ENCODE measurements at places on chromosomes 1 and 21. TPM values are rescaled to one million over a fixed set of nuclear protein-coding genes. Genes with fewer than 3 reads are reported as not detected.

Gene NBPF10
- 2.2 TPM for total RNA-seq

GRCh38 chr1:91406773-91407389 is 2.2 kb upstream of the HFM1 start:
- H3K27me3 ChIP-seq: peaks cover 61% of the 10 kb centered on the region
- H3K27ac ChIP-seq: no peak overlapping the region

Gene PAPPA2
- 0.08 TPM for total RNA-seq

GRCh38 chr1:214753236-214753852 is 150.3 kb downstream of the CENPF start:
- no peaks in the 10 kb centered on the region for H3K36me3 ChIP-seq
- no peaks in the 10 kb centered on the region for H3K27me3 ChIP-seq
- no peaks in the 10 kb centered on the region for H3K4me1 ChIP-seq
- no peak overlapping the region for H3K4me3 ChIP-seq

GRCh38 chr1:180947901-180948640 is 35.4 kb downstream of the KIAA1614 start:
- H3K4me3 ChIP-seq: no peak overlapping the region
- DNase-seq: no peak
- H3K27ac ChIP-seq: no peak overlapping the region
- H3K4me1 ChIP-seq: no peaks in the 10 kb centered on the region

- H3K36me3 ChIP-seq: no peaks in the 10 kb centered on the region
- no peaks in the 10 kb centered on the region for H3K4me1 ChIP-seq
- no peak for DNase-seq
- H3K4me3 ChIP-seq: no peak overlapping the region
- peaks cover 3% of the 10 kb centered on the region for H3K27me3 ChIP-seq
- no peak overlapping the region for H3K27ac ChIP-seq
These were observed 54.4 kb downstream of the NAV1 start for GRCh38 chr1:201593200-201593921.

Gene CFAP141
- total RNA-seq: not detected

GRCh38 chr1:183218027-183218618 is 32.1 kb downstream of the LAMC2 start:
- no peaks in the 10 kb centered on the region for H3K36me3 ChIP-seq
- no peak overlapping the region for H3K27ac ChIP-seq
- H3K4me1 ChIP-seq: peaks cover 7% of the 10 kb centered on the region

- no peaks in the 10 kb centered on the region for H3K27me3 ChIP-seq
- peak overlapping the region; percentile 70 for H3K27ac ChIP-seq
- H3K36me3 ChIP-seq: peaks cover 11% of the 10 kb centered on the region
- peak overlapping the region; percentile 25 for H3K4me3 ChIP-seq
- DNase-seq: no peak
- H3K4me1 ChIP-seq: peaks cover 45% of the 10 kb centered on the region
These were observed 95.5 kb upstream of the SGIP1 start for GRCh38 chr1:66438501-66438900.

- peak overlapping the region; percentile 52 for H3K27ac ChIP-seq
- peak overlapping the region; percentile 24 for H3K4me3 ChIP-seq
- H3K36me3 ChIP-seq: peaks cover 14% of the 10 kb centered on the region
These were observed 4.4 kb downstream of the FOXD3 start for GRCh38 chr1:63326473-63327380.

Gene C1orf226
- not detected for total RNA-seq

GRCh38 chr1:147189514-147189913 is 17.2 kb upstream of the PRKAB2 start:
- no peaks in the 10 kb centered on the region for H3K4me1 ChIP-seq
- no peak overlapping the region for H3K27ac ChIP-seq
- H3K4me3 ChIP-seq: no peak overlapping the region
- H3K27me3 ChIP-seq: no peaks in the 10 kb centered on the region

Gene F5
- total RNA-seq: 8.9 TPM

Gene OR2AK2
- total RNA-seq: not detected

- no peaks in the 10 kb centered on the region for H3K27me3 ChIP-seq
- peaks cover 87% of the 10 kb centered on the region for H3K4me1 ChIP-seq
- no peak for DNase-seq
- H3K27ac ChIP-seq: peak overlapping the region; percentile 93
- peak overlapping the region; percentile 84 for H3K4me3 ChIP-seq
These were observed 3.2 kb downstream of the SLAMF6 start for GRCh38 chr1:160519642-160520435.

DNA sequence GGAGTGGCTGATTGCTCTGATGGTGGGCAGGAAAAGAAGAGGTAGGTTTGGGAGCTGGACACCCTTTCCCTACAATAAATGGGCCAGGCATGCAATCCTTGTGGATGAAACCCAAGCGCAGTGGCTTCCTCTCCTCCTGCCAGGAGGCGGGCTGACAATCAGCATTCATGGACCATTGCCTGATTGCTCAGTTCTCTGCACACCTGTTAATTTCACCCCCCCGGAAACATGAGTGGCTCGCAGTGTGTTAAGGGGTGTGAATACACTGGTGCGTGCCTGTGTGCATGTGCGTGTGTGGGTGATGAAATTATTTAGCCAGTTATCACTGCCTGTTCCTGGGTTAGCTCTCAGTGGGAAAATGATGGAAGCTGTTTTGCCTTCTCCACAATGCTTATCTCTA is 310.7 kb downstream of the PCP4 start:
- no peak overlapping the region for H3K4me3 ChIP-seq
- no peaks in the 10 kb centered on the region for H3K27me3 ChIP-seq
- no peak for DNase-seq
- no peaks in the 10 kb centered on the region for H3K4me1 ChIP-seq

Gene CLEC20A
- not detected for total RNA-seq

Gene POU2F1
- 20.4 TPM for total RNA-seq

DNA sequence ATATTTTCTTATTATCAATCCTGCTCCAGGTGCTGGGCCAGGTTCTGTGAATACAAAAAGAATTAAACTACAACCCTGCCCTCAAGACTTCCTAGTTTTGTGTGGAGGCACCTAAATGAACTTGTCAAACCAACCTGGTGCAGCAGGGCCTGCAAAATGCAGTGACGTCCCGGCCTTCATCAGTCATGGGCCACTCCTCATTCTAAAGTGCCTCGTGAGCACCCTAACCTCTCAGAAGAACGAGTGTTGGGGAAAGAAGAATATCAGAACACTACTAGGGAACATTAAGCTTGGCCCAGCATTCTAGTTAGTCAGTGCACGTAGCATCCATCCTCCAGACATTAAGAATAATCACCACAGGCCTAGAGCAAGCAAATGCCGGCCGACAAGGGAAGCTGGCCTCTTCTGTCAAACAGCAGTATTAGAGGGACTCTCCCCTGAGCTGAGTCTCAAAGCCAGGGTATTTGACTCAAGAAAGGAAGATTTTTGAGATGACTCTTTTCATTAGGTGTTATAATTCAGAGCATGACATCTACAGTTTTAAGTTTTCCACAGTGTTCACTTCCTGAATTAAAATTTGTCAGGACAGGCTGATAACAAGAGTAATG is 137.9 kb downstream of the SLC45A1 start:
- H3K27ac ChIP-seq: no peak overlapping the region
- peaks cover 10% of the 10 kb centered on the region for H3K4me1 ChIP-seq
- no peak overlapping the region for H3K4me3 ChIP-seq
- H3K36me3 ChIP-seq: peaks cover 8% of the 10 kb centered on the region
- DNase-seq: no peak

GRCh38 chr1:16091296-16091695 is 17.8 kb upstream of the FAM131C start:
- no peak overlapping the region for H3K4me3 ChIP-seq
- H3K27me3 ChIP-seq: peaks cover 8% of the 10 kb centered on the region
- H3K27ac ChIP-seq: no peak overlapping the region

- peaks cover 2% of the 10 kb centered on the region for H3K27me3 ChIP-seq
- H3K4me3 ChIP-seq: no peak overlapping the region
- no peak for DNase-seq
- peaks cover 10% of the 10 kb centered on the region for H3K4me1 ChIP-seq
These were observed 168.5 kb upstream of the RUNX1 start for GRCh38 chr21:35217504-35218060.

GRCh38 chr1:35923791-35924221 is 7.1 kb upstream of the AGO3 start:
- H3K27me3 ChIP-seq: no peaks in the 10 kb centered on the region
- H3K4me3 ChIP-seq: no peak overlapping the region
- no peaks in the 10 kb centered on the region for H3K4me1 ChIP-seq
- H3K36me3 ChIP-seq: peaks cover 9% of the 10 kb centered on the region
- no peak for DNase-seq
- no peak overlapping the region for H3K27ac ChIP-seq

All from activated CD4-positive, alpha-beta memory T cell treated with anti-CD3 and anti-CD28 coated beads, Interleukin-2, amount 10 ng/mL, durations not matched to agents 7 days and 5 days (primary cell).